ACHN (cell line): ENCODE measurements at places on chromosomes 16 and 17.

DNA sequence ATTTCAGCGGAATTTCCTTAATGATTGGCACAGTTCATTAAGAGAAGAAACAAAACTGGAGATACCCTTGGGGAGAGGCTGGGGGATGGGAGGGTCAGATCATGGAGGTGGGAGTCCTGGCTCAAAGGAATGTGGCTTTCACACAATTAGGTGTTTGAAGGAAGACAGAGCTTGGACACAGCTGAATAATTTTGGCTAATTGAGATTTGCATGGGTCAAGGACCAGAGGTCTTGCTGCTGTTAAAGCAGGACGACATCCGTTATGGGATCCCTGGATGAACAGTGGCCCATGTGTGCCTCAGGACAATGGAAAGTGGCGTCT, 160.3 kb downstream of the HS3ST3B1 start:
- no peak for DNase-seq

DNA sequence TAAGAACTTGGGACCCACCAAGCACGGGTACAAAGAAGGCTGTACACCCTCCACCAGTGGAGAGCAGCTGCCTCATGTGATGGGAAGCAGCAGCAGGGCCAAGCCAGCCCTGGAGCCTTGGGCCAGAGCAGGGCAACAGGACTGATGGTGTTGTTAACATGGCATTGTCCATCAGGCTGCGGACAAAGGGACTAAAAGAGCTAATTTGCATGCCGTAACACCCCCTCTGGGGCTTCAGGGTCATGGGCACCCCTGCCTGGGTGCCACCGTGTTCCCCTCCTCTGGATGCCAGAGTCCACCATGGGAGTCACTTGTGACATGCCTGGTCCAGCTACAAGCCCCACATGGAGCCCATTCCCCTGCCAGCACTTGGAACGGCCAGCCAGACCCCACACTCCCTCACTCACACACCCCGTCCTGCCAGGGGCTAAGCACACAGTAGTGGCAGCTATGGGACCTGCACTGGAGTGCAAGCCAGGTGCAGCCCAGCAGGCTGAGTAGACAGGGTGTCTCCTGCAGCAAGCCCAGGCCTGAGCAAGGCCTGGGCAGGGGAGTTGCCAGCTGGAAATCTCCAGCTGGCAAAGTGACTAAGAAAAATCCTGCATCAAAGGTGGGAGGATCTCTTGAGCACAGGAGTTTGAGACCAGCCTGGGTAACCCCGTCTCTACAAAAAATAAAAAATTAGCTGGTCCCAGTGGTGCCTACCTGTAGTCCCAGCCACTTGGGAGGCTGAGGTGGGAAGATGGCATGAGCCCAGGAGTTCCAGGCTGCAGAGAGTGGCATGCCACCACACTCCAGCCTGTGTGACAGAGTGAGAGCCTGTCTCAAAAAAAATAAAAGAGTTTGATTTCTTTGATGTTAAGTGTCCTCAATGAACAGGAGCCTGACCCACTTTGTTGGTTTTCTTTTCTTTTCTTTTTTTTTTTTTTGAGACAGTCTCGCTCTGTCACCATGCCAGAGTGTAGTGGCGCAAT, 33.7 kb downstream of the NOL11 start:
- no peak for DNase-seq

DNA sequence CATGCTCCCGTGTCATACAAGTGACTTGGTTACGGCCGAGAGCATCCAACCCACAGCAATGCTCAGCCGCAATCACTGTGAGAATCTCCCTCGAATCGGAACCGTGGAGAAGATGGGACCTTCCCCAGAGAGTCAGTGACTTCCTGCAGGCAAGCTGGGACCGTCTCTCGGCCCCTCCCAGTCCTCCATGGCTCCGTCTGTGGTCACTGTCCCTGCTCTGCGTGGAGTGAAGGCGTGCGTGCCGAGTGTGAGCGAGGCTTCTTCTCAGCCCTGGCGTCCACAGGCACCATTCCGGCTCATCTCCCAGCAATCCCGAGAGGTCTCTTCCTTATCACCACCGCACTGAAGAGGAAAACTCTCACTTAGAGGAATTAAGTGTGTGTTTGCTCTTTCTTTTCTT, 113.1 kb downstream of the ADCY9 start:
- no peak for DNase-seq

GRCh38 chr17:65017207-65017774, 39.2 kb downstream of the GNA13 start:
- DNase-seq: no peak

DNA sequence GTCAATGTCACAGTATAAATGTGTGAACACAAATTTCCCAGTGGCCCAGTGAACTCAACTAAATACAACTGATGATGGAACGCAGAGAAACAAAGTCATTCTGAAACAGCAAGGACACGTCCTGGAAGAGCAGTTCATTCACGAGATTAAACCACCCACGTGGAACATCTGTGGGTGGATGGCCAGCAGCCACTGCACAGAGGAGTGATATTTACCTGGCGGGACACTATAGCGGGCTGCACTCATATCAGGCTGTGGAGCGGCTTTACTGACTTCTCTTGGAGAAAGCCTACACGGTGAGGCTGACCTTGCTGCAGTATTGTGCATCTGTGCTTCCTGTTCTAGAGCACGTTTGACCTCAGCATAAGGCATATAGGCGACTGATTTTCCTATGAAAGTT, 87.3 kb downstream of the TTC19 start:
- DNase-seq: no peak

DNA sequence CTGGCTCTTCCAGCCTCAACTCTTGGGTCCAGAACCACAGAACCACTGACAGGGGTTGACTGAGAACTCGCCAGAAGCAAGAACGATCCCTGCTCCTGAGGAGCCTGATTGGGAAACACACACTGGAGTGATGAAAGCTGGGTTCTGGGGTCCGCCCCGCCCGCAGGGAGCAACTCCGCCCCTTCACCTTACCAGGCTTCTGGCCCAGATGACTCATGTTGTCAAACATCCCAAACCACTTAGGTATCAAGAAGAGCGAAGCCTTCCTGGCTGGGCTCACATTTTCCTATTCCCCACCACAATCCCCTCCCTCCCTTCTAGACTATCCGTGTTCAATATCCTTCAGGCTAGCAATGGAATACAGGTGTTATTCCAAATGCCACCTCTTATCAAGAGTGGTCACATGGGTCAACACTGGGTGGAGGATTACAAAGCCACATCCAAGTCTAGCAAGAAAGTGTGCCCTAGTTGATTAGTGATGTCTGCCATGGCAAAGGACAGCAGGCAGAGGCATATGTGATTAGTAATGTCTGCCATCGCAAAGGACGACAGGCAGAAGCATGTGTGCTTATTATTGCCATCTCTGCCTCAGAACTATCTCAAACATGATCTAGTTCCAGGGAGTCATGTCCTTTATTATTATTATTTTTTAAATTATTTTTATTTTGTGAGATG, 70.5 kb downstream of the TIMM22 start:
- DNase-seq: no peak

DNA sequence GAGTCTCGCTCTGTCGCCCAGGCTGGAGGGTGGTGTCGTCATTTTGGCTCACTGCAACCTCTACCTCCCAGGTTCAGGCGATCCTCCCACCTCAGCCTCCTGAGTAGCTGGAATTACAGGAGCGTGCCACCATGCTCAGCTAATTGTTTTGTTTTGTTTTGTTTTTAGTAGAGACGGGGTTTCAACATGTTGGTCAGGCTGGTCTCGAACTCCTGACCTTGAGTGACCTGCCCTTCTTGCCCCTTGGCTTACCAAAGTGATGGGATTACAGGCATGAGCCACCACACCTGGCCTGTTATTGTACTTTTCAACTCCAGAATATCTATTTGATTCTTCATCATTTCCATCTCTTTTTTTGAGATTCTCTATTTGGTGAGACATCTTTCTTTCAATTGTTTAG, 9.0 kb upstream of the ADORA2B start:
- no peak for DNase-seq

- DNase-seq: no peak
Measured at GRCh38 chr17:58630883-58631522, 60.8 kb downstream of the TEX14 start.
